Cortex of kidney (tissue), 1 donor: ENCODE measurements at places on chromosomes 2 and 18.

GRCh38 chr2:120864981-120865380 is 129.3 kb downstream of the GLI2 start:
- DNase-seq, result no peak

GRCh38 chr2:136225950-136226835 is 108.2 kb upstream of the CXCR4 start:
- no peak for DNase-seq

DNA sequence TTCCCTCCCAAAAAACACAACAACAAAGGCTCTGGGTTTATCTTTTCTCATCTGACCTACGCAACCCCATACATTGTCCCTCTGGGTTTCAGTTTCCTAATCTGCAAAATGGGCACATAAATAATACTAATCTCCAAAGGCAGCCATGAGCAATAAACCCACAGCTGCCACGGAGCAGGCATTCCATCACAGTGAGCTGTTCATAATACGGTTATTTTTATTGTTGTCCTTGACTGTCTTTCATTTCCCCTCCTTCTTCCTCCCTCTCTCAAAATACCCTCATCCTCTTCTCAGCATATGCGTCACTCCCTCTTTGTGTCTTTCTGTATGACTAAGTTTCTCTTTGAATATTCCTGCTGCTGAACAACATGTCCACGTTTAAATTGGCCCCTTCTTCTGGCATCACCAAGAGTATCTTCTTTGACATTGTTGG is 129.8 kb upstream of the CAB39 start:
- no peak for DNase-seq

GRCh38 chr18:63161761-63162195 is 157.8 kb downstream of the BCL2 start:
- DNase-seq, result no peak

DNA sequence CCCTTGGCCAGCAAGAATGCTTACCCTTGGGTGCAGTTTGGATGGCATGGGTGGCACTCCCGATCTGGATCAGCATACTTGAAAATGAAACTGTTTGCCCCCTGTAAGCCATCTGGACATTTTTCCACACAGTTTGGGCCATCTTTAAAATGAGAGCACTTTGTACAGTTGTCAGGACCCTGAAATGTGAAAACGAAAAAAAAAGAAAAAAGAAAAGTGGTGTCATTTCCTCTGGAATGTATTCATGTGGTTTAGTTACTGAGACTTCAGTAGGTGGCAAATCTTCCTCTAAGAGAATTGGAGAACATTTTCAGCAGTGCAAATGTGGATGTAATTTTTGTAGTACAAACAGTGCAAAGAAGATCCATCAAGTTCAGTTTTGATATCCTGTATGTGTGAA is 873.3 kb downstream of the ERBB4 start:
- DNase-seq, result no peak

DNA sequence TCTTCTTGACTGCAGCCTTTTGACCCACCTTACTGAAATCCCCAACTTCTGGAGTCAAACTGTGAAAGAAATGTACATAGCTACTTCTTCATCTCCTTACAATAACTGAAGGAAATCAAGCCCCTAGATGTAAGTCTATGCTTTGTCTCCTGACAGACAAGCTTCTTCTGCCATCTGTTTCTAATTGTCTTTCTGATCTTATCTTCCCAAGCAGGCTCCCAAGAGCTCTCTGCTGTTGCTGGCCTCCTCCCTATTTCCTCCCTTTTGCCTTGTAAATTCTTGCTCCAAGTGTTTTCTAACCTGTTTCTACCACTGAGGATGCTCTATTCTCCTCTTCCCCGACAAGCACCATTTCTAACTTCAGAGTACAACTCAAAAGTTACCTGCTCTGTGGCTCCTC is 77.4 kb upstream of the OSR1 start:
- DNase-seq, result no peak

DNA sequence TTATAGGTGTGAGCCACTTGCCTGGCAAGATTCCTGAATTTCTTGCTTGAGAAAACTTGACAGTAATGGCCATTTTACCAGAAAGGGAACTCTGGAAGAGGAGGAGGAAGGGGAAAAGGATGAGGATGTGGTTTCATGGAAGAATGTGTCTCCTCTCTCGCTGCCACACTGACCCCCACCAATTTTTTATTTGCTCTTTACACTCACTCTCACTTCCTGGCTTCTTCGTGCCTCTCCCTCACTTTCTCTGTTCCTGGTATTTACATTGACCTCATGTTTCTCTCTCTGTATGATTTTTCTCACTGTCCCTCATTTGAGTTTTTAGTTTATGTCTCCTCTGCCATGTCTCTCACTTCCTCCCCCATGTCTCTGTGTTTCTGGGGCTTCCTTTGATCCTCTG is 134.5 kb upstream of the CAB39 start:
- DNase-seq, result no peak

DNA sequence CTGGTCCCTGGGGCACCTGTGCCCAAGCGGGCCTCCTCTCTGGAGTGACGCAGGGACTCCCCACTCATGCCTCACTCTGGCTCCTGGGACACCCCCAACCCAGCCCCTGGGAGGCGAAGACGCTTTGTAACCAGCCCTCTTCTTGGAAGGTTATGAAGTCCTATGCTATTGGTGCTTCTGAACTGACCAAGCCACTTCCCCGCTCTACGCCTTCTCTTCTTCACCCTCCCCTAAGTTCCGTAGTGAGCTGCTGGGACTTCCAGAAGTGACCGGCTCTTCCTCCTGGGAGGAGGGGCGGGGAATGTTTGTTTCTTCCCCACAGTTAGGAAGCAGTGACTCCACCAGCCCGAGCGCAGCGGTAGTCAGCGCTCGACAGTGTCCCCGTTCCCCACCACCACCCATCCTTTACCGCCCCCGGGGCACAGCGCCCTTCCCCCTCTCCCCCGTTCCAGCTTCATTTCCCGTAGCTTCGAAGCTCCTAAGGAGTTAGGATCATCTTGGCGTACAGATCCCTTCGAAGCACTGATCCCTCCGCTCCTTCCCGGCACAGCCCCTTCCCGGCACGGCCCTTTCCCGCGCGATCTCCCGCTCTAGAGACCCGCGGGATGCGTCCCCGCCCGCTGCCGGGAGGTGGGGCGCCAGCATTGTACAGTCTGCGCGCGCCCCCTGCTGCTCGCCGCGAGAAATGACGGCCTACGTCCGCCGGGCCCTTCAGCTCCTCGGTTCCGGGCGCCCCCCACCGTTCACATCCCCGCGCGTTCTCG is 25.3 kb upstream of the NOTO start:
- no peak for DNase-seq

DNA sequence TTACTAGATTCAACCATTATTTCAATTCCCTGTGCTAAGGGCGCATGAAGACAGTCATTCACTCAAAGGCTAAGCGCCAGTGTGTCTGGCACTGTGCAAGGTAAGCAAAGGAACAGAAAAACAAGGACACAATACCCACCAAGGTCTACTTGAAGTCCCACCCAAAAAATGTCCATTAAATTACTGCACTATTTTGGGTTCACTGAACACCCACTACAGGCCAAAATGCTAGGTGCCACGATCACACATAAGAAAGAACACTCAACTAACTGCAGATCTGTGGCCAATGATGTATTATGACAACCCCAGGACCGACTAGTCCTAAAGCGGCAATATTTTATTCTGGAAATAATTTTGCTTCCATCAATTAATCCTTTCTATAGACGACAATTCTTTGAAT is 1.8 kb downstream of the TMEM131 start:
- no peak for DNase-seq

DNA sequence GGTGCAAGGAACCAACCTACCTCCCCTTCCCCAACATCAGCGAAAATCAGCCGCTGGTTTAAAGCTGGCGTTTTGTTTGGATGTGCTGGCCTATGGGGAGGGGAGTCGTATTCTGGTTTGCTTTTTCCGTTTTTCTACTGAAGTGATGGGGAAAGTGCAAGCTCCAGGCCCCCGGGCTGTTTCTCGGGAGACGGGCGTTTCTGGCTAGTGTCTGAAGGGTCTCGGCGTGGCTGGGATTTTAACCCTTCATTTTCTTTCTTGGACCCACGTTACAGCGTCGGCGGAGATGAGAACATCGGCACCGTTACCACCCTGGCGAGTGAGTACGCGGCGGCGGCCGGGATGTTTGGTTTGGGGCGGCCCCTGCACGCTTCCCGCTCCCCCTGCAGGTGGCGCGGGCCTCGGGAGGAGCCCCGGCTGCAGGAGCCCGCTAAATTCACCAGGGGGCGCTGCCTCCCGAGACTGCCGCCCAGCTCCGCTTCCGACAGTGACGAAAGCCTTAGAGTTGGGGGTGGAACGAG is 70.7 kb downstream of the PLB1 start:
- peak; percentile 15 for DNase-seq

- no peak for DNase-seq
Observed at GRCh38 chr2:20474757-20475566, 28.1 kb downstream of the RHOB start.

DNA sequence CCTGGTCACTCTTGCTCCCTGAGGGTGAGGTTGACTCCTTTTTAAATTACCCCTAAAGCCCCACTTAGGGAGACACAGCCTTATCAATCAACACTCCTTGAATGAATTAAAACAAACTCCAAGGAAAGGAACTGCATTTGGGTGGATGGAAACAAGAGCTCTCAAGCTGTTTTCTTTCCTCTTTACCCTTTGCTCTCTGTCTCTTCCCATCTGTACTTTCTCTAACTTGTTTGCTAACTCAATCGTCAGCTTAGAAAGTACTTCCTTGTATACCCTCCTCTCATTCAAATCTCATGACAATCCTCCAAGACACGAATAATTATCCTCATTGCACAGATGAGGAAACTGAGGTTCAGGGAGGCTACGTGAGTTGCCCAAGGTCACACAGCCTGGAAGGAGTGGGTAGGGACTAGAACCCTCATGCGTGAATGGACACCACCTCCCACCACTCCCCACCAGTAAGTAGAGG is 32.7 kb downstream of the ZFP36L2 start:
- DNase-seq, result no peak

DNA sequence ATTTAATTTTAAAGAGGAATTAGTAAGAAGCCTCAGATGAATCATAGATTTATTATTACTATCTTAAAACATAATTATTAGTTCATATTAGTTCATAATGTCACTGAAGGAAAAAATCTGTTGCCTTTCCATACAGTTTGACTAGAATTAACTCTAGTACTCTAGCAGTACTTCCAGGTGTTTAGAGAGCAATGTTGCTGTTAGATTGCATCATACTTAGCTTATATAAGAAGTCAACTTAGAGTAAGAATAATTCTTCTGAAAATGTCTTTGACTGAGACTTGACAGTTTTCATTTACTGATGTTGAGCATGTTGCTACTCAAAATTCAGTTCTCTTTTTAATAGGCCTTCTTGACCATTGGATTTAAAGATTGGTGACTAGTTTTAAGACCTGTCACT is 4.7 kb downstream of the RAB3GAP1 start:
- DNase-seq, result no peak

DNA sequence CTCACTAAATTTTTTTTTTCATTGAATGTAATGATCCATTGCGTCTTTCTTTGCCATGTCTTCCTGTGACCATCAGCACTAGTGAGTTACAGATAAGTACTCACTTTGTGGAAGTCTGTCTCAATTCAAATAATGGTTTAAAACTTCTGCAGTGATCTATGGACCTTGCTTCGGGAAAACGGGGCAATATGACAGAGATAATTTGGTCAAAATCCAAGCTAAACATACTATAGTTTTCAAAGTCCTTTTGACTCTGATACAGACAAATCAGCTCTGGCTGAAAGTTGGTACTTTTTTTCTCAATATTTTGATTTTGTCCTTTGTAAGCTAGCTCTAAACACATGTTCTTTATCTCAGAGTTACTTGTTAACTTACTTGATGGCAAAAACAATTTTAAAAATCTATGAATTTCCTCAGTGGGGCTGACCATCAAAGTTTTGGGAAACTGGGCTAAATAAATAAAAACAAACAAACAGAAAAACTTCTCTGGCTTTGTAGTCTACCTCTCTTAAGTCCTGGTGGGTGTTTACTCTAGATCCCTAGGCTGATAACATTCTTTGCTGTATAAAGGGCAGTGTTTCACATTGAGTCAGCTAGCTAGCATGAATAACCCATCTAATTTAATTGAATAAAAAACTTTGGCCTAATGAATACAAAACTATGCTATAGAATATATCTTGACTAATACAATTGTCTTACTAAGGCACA is 327.6 kb downstream of the RDH14 start:
- no peak for DNase-seq

- no peak for DNase-seq
Observed at GRCh38 chr2:85066874-85067351, 66.3 kb upstream of the TCF7L1 start.

GRCh38 chr2:138104071-138104470 is 139.8 kb downstream of the HNMT start:
- DNase-seq, result no peak

DNA sequence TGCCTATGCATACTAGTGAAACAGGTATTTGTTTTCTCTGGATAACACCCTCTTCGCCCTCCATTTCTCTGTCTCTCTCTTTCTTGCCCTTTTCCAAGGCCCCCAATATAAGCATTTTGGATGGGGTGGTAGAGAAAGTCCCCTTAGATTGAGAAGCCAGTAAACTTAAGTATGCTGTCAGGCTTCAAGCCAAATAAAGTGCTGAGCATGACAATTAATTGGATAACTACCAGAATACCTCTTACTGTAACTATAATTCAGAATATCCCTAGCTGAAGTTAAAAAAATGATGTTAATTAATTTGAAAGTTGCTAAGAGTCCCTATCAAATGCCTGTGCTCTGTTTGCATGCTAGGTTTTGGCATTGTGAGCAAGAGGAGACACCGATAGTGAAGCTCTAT is 324.8 kb downstream of the PARD3B start:
- no peak for DNase-seq

- no peak for DNase-seq
Observed at GRCh38 chr2:19671916-19672315, 229.9 kb downstream of the TTC32 start.

DNA sequence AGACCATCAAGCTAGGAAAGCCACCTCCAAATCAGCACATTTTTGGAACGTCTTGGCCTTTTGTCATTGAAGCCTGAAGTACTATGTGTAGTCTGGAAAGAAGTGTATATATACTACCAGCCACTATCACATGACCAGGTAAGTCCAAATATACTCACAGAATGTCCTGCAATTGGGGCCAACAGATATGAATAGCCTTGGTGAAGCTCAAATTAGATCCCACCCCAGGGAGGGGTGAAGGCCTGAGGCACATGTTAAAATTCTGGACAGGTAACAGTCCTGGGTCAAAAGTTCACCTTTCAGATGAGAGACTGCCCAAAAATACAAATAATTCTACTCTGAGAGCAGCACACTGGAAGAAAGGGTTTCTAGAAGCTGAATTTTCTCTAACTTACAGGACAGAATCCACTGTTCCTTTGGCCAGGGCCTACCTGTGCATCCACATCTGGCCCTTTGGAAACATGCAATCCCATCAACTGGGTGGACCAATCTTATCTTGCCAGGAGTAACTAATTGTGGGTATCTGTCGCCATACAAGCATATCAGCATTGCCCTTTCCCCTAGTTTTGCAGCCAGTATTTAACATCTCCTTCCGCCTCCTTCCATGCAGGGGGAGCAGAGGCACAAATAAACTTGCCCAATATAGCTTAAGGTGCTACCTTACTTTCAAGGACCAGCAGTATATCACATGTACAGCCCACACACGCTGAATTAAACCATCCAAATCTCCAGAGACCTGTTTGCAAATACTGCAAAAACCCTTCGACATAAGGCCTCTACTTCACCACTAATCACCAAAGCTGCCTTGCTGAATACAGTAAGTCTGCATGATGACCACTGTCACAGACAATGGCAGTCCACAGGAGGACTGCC is 67.8 kb downstream of the EIF5B start:
- no peak for DNase-seq
